ENCODE measurements at places on chromosomes 4 and X. TPM values are rescaled to one million over a fixed set of nuclear protein-coding genes. Genes with fewer than 3 reads are reported as not detected.

Gene NEK1
- total RNA-seq: 6.9 TPM

Gene HSFX1
- 0.56 TPM for total RNA-seq

Gene MAD2L1
- 2.2 TPM for total RNA-seq

Gene NR3C2
- 0.19 TPM for total RNA-seq

Gene NSUN7
- not detected for total RNA-seq

Gene XIAP
- 25.1 TPM for total RNA-seq

Gene SORBS2
- 1.2 TPM for total RNA-seq

Gene CLIC2
- 5.2 TPM for total RNA-seq

Gene CTAG1A
- not detected for total RNA-seq

Gene PARM1
- 1.8 TPM for total RNA-seq

Gene TIGD4
- 0.24 TPM for total RNA-seq

Gene TNIP3
- total RNA-seq: 0.44 TPM

Gene NEIL3
- total RNA-seq: 0.39 TPM

Measured in cardiac ventricle fibroblast (primary cell).